ENCODE measurements at places on chromosomes 16 and 17.
A peak's percentile ranks its signal among the peaks of the same experiment; 100 is the strongest.

GRCh38 chr16:70253291-70254106, 1.8 kb upstream of the EXOSC6 start:
- DNase-seq, result peak; percentile 48

GRCh38 chr16:30998852-30999761, 11.3 kb downstream of the STX1B start:
- no peak for DNase-seq

- no peak for DNase-seq
These were observed 8.2 kb downstream of the IGFBP4 start for GRCh38 chr17:40451420-40451819.

GRCh38 chr16:17591655-17592405, 121.1 kb upstream of the XYLT1 start:
- DNase-seq, result no peak

GRCh38 chr16:12235110-12235509, 258.6 kb downstream of the SNX29 start:
- DNase-seq, result no peak

DNA sequence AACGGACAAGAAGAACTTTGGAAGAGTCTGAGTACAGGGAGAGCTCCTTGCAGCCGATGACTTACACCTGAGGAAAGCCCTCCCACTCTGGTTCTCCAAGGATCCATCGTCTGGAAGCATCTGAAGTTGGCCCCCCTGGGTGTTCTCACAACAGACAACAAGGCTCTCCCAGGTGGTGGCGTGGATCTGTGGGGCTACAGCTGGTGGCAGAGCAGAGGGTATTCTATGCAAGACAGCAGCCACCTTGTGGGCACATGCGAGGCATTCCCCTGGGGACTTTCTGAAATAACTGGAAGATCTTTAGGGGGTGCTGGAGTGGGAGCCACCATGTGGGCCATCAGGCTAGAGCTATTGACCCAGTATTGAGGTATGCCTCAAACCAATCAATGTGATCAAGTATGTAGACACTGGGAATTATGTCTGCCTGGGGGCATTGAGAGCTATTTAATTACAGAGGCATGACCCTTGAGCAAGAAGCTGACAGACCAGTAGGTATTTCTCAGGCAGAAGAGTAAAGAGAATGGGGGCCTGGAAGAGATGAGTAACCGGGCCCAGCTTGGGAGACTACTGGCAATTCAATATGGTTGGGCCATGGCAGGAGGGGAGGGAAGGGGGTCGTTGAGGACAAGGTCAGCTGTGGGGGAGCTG, 6.9 kb upstream of the KRT19 start:
- DNase-seq, result no peak

- DNase-seq, result no peak
These were observed 20.7 kb upstream of the MRTFB start for GRCh38 chr16:14050291-14051027.

- no peak for DNase-seq
These were observed 47.4 kb upstream of the ABCC11 start for GRCh38 chr16:48294724-48295123.

DNA sequence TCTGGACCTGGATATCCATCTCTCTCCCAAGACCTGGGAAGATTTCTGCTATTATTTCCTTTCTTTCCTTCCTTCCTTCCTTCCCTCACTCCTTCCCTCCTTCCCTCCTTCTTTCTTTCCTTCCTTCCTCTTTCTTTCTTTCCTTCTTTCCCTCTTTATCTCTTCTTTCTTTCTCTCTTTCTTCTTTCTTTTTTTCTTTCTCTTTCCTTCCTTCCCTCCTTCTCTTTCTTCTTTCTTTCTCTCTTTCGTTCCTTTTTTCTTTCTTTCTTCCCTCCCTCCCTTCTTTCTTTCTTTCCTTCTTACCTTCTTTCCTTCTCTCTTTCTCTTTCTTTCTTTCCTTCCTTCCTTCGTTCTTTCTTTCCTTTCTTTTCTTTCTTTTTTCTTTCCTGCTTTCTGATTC, 37.8 kb upstream of the N4BP1 start:
- no peak for DNase-seq

DNA sequence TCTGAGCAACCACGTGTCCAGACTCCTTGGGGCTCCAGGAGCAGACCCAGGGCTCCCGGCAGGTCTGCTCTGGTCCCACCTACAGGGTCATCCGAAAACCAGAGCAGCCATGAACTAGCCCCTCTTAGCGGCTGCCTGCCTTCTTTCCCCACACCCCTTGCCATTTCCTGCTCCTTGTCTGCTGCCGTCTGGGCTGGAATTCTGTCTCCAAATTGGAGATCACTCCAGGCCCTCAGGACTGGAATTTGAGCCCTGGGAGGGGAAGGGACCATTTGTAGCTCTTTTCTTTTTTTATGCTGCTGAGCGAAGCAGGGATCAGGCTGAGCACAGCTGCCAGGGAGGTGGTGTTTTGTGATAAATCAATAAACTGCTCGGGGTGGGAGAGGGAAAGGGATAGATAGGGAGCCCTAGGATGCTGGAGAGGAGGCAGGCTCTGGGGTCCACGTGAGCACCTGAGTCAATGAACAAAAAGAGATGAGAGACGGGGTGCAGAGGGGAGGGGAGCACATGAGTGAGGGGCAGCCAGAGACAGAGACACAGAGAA, 257.5 kb downstream of the ENGASE start:
- DNase-seq, result no peak

- no peak for DNase-seq
These were observed 65.5 kb downstream of the PIGL start for GRCh38 chr17:16282522-16282921.

GRCh38 chr17:12566291-12566690, 99.4 kb upstream of the MYOCD start:
- DNase-seq, result no peak

GRCh38 chr17:71830866-71831265, 290.0 kb upstream of the SOX9 start:
- DNase-seq, result no peak

GRCh38 chr17:66353937-66354401, 51.6 kb downstream of the PRKCA start:
- no peak for DNase-seq

- DNase-seq, result no peak
These were observed 1.7 kb upstream of the SGCA start for GRCh38 chr17:50163843-50164696.

GRCh38 chr16:1920727-1921171, 2.5 kb upstream of the HS3ST6 start:
- peak; percentile 24 for DNase-seq

GRCh38 chr16:22300427-22301071, 3.3 kb downstream of the POLR3E start:
- peak; percentile 37 for DNase-seq

GRCh38 chr16:14302399-14303181, 231.5 kb downstream of the MRTFB start:
- no peak for DNase-seq

DNA sequence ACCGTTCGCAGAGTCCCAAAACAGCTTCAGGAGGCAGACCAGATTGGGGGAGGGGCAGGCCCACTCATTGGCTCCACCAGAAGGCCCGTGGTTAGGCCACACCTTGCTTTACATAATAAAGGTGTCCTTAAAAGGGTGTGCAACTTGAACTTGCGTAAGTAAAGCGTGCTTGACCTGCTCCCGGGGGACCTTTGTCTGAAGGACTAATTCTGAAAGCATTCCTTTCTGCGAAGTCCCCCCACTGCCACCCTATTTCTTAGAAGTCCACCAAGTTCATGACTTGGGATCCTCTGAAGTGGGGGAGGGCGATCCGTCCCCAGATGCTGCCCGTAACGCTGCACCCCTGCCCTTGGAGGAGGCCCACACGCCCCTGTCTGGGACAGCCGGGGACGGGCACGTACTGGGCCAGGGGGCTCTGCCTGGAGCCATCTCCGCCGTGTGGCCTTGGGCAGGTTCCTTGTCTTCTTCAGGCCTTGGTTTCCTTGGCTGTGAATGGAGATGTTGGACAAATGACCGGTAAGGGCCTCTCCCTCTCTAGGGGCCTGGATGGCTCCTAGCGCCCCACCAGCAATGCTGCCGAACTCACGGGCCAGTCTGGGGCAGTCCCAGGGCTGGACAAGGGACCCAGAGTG, 823 bp upstream of the ZNF469 start:
- DNase-seq, result no peak

DNA sequence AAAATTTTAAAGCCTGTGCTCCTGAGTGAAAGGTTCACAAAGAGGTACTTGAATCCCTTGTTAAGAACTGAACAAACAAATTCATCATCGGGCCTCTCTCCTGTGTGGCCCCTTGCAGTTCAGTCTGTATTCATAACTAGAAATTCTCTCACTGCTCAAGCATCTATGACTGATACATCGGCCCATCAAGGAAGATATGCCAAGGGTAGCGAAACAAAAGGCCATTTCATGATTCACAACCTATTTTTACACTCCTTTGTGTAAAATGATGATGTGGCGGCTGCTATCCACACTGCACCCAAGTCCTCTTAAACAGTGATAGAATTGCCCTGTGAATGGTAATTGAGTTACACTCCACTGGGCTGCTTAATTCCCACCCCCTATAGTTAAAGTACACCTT, 204.6 kb downstream of the STX8 start:
- peak; percentile 1 for DNase-seq

DNA sequence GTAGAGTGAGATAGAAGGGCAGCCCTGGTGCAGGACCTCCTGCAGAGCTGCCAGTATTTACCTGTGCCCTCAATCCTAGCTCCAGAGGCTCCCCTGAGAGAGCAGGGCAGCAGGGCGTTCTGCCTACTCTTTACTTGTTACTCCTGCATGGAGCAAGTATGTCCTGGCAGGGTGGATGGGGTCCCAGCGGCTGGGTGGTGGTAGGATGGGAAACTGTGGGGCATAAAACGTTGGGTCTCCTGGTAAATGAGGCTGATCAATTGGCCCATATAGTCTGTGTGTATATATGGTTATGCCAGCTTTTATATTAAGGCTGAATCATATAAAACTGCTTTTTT, 192.0 kb downstream of the NTN1 start:
- no peak for DNase-seq

GRCh38 chr17:61996916-61997605, 68.0 kb downstream of the MED13 start:
- DNase-seq, result no peak

- DNase-seq, result no peak
These were observed 28.7 kb upstream of the TNRC6A start for GRCh38 chr16:24700549-24701392.

DNA sequence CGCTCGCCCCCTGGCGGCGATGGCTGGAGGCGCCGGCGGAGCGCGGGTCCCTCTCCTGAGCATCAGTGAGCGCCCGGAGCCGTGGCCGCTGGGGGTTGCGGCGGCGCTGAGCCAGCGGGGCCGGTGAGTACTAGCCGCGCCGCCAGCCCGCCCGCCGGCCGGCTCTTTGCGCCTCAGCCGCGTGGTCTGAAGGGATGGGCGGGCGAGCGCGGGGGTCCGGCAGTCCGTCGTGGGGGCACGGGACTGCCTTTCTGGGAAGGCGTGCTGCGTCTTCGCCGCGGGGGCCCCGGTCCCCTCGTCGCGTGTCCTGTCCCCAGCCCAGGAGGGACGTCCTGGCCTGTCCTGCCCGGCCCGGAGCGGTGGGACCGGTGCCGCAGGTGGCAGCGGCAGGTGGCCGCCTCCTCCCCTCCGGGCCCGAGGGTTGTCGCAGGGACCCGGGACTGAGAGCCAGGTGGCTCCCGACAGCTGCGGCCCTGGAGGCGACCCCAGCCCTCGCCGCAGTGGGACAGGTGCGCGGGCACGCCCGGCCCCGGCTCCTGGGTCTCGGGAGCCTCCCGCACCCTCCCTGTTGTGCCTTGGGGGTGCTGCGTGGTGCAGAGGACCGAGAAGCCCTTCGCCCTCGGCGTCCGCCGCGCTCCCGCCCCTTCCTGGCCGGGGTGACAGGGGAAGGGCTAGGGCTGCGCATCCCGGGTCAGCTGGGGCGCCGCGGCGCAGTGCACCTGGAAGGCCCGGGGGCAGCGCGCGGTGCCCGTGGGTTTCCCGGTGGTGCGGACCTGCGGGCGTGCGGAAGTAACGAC, at the start of gene SPECC1:
TSS of gene SPECC1 (plus strand) at position 58 of the 797 bp plus-strand sequence. CDS start 87,293 bp downstream, outside the sequence.
- peak; percentile 90 for DNase-seq

DNA sequence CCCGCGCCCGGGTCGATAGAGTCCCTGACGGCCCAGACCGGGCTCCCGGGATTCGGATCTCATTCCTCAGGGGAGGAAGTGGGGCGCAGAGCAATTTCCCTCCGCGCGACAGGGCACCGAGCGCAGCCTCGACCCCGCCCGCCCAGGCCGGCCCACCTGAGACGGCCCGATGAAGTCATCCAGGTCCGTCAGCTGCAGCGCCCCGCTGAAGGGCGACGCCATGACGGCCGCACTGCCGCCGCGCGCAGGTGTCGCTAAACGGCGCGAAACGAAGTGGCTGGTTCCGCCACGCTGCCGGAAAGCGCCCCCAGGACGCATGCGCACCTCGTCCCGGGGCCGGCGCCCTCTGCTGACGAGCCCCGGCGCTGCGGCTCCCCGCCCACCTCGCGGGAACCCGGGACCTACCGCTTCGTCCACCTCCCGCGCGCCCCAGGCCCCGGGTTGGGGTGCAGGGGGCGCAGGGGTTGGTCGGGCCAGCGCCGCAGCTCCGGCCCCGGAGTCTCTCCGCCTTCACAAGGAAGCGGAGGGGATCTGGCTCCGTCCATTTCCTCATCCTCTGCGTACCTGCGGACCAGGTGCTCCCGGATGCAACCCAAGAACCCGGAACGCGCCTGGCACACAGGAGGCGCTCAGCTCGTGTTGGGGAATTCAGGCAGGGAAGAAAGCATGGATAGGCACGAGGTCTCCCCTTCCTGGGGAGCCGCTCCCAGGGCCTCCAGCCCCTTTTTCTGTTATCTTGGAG, at the start of gene CIAO3:
TSS of gene CIAO3 (minus strand) at position 234 of the 742 bp plus-strand sequence. CDS start at position 222, 12 bp downstream.
- peak; percentile 97 for DNase-seq

DNA sequence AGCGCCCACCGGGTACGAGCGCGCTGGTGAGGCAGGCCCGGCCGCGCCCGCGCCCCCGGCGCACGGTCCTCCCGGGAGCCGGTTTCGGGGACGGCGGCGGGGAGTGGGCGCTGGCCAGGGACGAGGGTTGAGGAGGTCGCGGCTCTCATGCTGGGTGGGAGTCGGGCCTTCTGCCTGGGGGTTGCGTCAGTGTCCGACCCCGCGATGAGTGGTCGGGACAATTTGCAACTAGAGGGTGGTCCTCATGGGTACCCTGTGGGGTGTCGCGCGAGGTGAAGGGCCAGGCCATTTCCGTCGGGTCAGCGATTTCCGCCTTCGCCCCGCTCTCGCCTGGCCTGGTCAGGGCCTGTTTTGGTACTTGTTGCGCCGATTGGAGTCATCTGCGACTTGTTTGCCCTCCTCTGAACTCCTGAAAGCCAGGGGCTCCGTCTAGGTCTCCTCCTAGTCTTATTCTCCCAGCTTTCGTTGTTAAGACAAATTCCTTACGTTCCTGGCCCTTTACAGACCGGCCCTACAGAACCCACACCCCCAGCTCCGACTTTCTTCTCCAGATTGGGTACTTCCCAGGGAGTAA, 14.9 kb downstream of the NAA60 start:
- DNase-seq, result no peak

- no peak for DNase-seq
These were observed 29.8 kb downstream of the PLD6 start for GRCh38 chr17:17176341-17176740.

DNA sequence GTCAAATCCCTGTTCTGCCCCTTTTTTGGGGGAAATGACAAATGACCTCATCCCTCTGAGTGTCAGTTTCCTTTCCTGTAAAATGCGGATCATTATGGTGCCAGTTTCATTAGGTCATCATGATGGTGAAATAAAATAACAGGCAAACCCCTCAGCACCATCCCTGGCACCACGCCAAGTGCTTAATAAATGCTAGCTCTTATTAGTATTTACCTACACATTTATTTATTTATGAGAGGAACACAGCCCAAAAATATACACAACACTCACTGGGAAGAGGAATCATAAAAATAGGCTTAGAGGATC, 28.6 kb upstream of the GPRC5B start:
- DNase-seq, result no peak

Measured in stimulated activated CD4-positive, alpha-beta T cell treated with anti-CD3 and anti-CD28 coated beads, Interleukin-2, amount 100 ng/mL, for 48 hours (primary cell).